T-helper 2 cell (primary cell): ENCODE measurements at places on chromosomes 7 and 10.

DNA sequence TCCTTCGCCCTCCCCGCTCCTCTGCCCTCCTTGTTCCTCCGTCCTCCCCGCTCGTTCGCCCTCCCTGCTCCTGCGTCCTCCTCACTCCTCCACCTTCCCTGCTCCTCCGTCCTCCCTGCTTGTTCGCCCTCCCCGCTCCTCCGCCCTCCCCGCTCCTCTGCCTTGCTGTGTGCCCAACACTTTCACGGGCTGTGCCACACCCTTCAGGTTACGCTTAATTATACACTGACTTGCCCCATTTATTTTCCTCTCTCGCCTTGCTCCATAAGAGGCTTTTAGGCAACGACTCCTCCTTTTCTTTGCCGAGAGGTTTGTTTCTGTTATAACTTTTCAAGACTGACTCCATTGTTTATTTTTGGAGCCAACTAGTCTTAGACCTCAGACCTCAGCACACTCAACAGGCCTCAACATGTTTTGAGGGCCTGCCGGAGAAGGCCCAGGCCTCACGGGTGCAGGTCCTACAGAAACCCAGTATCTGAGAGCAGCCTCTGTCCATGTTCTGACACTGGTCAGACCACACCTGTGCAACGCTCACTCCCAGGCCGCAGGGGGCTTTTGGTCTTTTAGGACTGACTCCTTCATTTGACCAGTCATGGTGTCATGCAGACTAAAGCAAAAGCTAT lies 18.2 kb upstream of the PRKAG2 start:
- DNase-seq, result no peak

GRCh38 chr7:135769005-135769802 lies 20.6 kb upstream of the FAM180A start:
- no peak for DNase-seq

- no peak for DNase-seq
Measured at GRCh38 chr10:128097783-128098182, 28.4 kb downstream of the MKI67 start.

GRCh38 chr7:157477550-157478212 lies 140.9 kb downstream of the DNAJB6 start:
- DNase-seq, result no peak

DNA sequence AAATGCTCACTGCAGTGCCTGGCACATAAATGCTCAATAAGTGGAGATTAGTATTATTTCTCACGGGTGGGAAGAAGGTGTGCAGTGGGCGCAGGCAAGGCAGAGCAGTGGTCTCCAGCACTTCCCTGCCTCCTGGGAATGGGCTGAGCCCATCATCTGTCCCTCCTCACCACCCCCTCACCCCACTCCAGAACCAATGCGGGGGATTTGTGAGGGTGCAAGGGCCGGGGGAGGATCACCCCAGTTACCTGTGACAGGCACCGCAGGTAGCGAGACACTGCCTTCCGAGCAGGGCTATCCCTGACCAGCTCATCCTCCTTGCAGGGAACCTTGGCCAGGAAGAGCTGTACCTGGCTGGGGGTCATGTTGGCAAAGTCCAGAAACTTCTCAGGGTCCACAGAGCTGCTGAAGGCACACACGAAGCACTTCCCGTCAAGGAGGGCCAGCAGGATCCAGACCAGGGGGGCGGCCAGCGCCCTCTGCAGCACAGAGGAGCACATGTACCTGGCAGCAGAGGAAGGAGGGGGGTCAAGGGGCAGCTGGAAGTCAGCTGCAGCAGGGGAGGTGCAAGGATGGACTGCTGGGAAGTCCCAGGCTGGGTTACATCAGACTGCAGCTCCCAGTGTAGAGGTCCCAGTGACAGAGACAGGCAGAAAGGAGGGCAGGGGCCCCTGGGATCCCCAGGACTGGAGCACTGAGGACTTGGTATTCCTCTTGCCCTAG lies 2.8 kb downstream of the CALHM3 start:
- DNase-seq, result no peak

- DNase-seq, result no peak
Measured at GRCh38 chr10:48976196-48976595, 36.6 kb upstream of the LRRC18 start.

GRCh38 chr7:103348452-103348851 lies 1.0 kb downstream of the PSMC2 start:
- DNase-seq, result peak; percentile 40

DNA sequence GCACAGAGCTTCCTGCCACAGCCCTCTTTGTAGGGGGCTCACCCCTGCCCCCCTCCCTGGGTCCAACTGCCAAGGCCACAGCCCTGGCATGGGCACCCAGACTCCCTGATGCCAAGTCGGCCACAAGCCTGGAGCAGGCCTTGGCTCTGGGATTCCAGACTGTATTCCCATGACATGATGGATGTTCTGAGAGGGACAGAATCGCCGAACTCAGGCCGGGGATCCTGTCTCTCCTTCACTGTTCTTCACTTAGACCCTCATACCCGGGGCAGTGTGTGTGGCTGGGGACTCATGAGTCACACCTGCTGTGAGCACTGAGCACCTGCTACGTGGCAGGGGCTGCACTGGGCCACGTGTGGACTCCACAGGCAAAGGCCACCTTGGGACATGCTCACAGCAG lies 7.9 kb downstream of the CALML5 start:
- DNase-seq, result no peak

DNA sequence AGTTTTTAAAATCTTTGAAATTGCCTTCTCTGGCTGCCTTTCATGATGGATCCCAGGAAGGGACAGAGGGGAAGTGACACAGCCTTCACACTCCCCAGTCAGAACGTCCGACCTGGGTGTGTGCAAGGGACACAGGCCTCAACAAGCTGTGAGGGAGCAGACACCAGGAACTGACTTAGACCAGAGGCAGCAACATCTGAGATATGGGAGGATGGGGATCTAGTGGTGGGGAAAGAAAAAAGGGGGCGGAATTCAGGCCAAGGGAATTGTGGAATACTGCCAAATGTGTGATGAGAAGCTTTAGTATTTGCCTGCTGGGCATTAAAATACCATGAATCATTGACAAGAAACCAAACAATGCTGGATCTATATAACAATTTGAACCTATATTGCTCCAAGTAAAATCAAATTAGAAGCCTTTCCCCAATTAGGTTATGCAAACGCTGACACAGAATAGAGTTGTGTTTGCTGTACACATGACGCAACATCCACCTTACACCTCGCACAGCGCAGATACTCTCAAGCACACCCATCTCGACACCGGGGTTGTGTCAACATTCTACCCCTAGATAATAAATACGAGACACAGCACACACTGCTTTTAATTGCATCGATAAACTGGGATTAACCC lies 17.2 kb upstream of the MNX1 start:
- DNase-seq, result no peak

DNA sequence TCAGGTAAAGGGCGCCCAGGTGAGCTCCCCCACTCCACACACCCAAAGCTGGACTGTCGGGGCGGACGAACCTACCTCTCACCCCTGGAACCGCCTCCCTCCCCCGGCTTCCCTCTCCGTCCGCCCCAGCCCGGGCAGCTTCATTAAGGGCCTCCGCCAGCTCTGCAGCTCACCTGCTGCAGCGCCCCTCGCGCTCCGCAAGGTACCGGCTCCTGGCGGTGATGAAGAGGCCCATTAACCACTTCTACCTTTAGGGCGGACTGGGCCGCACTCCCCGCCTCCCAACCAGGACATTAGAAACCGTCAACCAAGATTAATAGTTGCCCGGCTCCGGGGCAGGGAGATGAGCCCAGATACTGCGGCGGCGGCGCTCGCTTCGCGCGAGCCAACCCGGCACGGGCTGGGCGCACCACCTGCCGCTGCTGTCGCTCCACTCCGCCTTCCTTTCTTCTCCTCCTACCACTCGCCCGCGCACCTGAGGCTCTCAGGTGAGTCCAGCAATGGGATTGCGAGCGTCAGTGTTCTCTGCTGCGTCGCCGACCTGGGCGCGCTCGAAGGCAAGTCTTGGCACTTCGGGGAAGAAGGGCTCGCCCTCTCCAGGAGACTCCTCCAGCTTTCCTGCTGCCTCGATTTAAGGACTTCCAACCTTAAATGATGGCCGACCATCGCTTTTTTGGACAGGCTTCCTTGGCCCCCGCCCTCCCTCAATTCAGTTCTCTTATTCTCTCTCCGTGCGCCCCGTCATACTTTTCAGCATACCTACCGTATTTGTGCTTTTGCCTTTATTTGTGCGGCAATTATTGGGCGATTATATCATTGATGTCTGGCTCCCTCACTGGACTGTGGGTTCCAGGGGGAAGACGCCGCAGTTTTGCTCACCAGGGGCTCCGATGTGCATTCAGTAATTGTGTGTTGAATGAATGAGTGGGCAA lies 13.6 kb upstream of the KAZALD1 start:
- DNase-seq, result no peak

DNA sequence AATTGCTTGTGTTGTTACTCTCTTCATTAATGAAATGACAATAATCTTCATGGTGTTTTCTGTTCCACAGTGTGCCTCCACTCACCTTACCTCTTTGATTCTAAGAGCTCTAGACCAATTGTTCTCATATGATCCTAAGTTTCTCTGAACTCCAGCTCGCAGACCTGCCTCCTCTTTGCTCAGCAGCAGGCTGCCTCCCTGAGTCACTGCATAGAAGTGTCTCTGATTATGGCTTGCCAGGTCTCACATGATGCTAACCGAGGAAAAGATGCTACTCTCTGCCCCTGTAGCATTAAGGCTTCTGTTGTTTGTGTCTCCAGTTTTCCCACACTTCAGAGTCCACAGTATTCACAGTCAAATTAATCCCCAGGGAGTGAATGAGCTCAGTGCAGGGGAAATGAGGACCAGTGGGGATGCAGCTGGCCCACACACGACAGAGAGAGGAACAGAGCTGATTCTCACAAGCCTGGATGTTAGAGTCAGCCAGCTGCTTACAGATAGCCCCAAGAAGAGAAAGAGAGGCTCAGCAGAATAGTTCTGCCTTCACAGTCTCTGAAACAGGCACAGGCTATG lies 145.9 kb upstream of the EGR2 start:
- DNase-seq, result no peak

DNA sequence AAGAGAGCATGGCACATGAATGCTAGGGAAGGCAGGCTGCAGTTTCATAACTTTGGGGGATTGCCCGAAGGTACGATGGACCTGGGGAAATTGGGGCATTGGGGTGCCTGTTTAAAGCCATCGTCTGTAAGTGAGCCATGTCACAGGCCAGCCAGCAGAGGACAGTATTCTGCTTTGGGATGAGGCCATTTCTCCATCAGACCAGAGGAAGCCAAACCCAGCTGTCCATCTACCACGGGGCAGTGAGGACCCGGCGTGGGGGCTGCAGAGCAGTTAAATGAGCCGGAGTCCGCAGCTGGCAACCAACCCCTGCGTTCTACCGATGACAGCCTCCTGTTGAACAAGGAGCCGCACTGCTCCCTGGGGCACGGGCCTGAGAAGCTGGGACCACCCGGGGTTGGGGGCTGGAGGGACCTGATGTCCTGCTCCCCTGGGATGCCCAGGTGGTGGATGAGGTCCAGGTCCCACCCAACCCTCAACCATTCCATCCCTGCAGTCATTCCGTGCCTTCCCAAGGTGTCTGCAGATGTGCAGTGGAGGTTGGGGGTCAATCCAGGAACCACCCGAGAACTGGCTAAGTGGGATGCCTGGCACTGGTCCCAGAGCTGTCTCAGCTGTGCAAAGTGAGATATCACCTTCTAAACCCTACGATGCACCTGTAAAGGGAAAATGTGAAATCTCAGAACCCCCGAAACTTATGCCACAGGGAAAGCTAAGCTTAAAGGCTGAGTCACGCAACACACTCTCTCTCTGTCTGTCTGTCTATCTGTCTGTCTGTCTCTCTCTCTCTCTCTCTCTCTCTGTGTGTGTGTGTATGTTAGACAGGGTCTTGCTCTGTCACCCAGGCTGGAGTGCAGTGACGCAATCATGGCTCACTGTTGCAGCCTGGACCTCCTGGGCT lies 12.1 kb upstream of the RHBDD2 start:
- peak; percentile 13 for DNase-seq

- no peak for DNase-seq
Measured at GRCh38 chr7:84236398-84236797, 41.8 kb upstream of the SEMA3A start.

DNA sequence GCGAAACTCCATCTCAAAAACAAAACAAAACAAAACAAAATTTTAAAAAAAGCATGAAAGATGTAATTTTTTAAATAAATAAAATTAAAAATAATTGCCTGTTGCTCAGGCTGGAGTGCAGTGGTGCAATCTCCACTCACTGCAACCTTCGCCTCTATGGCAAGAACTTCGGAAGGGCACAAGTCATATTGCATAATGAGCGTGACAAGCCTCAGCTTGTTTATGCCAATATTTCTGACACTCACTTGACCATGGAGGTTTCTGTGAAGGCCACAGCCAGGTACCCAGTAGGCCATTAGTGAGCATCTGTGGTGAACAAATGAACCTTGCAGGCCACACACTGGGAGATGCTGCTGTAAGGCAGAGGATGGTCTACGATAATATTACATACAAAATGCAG lies 106.1 kb upstream of the KMT2C start:
- no peak for DNase-seq

DNA sequence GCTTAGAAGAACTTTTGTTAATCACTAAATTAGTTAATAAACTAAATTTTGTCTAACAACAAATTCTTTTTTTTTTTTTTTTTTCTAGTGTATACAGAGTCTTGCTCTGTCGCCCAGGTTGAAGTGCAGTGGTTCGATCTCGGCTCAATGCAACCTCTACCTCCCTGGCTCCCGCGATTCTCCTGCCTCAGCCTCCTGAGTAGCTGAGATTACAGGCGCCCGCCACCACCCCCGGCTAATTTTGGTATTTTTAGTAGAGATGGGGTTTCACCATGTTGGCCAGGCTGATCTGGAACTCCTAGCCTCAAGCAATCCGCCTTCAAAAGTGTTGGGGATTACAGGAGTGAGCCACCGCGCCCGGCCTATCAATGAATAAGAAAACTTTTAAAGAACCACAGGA lies 1.1 kb upstream of the IQUB start:
- no peak for DNase-seq

DNA sequence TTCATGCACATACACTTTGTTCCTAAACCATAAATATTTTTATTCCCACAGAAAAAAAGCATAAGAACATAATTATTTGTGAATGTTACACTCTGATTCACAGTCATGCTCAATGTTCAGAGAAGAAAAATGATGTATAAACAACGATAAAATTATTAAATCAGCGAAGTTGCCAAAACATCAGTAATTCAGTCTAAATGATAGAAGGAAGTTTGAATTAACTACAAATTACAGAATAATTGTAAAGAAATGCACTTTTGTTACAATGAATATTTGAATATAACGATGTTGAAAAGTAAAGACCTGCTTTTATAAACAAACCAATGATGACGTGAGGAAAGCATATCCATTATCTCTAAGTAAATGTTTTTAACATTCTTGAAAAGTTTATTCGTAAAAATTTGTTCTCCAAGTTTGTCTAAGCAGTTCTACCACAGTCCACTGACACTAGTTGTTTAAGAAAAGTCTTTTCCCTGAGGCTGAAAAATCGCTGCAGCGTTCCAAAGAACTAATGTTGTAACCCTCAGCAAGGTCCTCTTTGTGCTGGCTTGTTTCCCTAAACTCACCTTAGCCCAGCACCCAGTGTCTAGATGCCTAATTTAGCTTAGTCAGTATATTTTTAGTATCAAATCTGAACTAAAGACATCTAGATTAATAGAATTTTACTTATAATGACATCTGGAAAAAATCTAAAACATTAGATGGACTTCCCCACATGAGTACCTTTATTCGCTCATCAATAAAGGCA lies 30.4 kb downstream of the TSPAN12 start:
- DNase-seq, result no peak

- no peak for DNase-seq
Measured at GRCh38 chr10:22765660-22766547, 51.5 kb upstream of the PIP4K2A start.
